ENCODE measurements at places on chromosomes 1 and 21.

DNA sequence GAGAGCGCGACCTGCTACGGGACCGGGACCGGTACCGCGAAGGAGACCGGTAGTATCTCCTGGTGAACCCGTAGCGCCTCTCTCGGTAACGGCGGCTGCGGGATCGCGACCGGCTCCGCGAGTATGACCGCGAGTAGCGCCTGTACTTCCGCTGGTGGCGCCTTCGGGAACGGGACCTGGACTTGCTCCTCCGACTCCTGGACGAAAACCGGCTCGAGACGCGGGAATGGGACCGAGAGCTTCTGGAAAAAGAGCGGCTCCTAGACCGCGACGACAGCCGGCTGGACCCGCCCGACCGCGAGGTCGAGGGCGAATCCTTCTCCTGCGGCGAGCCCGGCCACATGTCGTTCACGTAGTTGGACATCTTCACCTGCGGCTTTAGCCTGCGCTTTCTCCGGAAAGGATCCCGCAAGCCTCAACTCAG lies 642 bp downstream of the RSRP1 start:
- no peak for DNase-seq

- peak; percentile 49 for DNase-seq
Observed at GRCh38 chr1:1219341-1219740, 5.4 kb upstream of the TNFRSF4 start.

- no peak for DNase-seq
Observed at GRCh38 chr1:76668046-76668445, 199.2 kb upstream of the ST6GALNAC5 start.

- DNase-seq = peak; percentile 3
Observed at GRCh38 chr1:107196973-107197562, 56.2 kb downstream of the NTNG1 start.

- DNase-seq = peak; percentile 5
Observed at GRCh38 chr1:243354511-243355153, 98.8 kb downstream of the SDCCAG8 start.

DNA sequence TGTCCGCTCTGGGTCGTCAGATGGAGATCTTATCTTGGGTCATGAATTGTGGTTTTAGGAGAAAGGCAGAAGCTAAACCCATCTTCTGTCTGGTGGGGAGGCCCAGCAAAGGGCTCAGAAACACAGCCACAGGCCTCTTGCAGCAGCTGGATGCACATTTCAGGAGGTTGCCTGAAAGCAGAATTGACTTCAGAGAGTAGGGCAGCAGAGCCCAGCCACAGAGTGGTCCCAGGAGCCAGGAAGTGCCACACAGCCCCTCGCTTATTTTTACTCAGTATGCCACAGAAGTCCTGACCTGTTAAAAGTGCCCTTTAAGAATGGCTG lies 8.3 kb upstream of the RIPK4 start:
- DNase-seq = no peak

DNA sequence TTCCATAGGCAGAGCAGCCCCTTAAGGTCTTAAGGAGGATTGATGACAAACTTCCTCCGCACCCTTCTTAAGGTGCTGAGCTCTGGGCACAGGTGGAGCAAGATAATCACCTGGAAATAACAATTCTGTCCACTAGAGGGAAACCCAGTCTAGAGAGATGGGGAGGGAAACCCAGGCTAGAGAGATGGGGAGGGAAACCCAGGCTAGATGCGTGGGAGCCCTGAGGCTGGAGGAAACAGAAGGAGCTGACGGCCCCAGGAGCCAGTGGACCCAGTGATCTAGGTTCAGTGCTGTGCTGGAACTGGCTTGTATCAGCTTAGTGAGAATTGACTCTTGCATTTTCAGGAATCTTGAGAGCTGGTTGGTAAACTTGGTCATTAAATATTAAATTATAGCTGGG lies 17.8 kb upstream of the MYCL start:
- DNase-seq = peak; percentile 67

- no peak for DNase-seq
Observed at GRCh38 chr21:45638707-45639106, 4.8 kb upstream of the PCBP3 start.

GRCh38 chr1:241825581-241825980 lies 22.4 kb upstream of the EXO1 start:
- no peak for DNase-seq

DNA sequence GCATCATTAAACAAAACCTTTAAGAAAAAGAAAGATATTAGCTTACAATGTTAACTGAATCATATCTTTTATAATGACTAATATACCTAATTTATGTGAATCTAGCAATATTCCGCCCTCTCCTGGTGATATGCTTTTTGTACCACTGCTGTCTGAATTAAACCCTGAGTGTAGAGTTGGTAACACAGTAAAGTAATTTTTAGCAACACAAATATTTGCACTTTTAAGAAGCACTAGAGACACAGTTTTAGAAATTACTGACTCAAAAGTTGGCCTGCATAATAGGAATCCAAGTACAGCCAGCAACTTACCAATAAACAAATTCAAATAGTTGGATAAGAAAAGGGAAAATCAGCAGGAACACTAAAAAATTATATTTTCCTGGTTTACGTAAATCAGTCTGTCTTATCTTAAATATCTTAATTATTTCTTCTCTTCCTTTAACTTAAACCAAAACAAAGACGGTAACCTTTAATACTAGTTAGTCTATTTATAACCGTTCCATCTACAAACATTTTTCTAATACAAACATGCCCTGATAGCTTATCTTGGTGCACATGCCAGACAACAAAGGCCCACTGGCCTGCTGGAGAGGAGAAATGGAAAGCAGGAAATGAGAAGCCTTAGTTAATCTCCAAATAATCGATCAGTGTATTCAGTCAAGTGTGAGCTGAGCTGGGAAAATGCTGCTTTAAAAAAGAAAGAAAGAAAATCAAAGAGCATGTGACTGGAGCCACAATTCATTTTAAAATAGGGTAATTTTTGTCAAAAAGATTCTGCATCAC lies 246.0 kb downstream of the RERE start:
- no peak for DNase-seq

DNA sequence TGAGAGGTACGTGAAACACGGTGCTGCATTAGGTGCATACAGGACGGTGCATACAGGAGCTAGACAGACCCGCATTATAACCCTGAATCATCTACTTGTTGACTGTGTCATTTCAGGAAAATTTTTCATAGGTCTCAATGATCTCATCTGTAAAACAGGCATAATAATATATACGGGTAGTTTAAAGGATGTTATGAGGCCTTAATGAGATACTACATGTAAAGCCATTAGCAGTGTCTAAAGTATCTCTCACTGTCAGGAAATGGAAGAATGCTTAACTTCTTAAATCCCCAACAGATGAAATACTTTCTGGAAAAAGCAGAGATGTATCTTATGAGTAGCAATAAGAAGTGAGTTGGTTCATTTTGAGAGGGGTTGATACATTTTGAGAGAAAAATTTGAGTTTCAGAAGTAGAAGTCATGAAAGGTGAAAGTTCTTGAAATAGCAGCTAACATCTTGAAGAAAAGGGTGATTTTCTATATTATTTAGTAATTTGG lies 669.6 kb downstream of the PTPRC start:
- DNase-seq = no peak

All from CD4-positive, alpha-beta T cell treated with Interleukin-4 for 4 hours (primary cell).